ENCODE measurements at places on chromosomes 13 and 19.

GRCh38 chr19:8127311-8127710 lies 22.1 kb downstream of the FBN3 start:
- DNase-seq, result no peak

DNA sequence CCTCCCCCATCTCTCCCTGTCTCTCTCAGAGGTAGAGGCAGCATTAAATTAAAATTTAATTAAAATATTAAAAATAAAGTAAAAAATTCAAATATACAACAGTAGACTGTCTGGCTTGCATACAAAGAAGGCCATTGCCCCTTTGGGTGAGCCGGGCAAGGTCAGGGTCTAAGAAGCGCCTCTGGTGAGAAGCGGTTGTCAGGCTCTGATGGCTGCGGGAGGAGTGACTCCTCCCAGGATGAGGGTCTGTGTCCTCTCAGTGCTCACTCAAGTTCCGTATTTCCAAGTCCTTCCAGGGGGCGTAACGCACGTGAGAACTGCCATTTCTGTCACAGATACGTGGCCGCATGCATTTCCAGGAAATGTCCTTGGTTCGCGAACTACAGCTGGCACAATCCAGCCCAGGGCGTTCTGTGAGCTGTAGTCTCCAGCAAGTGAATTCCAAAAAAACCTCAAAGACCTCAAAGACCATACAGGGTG lies 737 bp upstream of the ZNF181 start:
- no peak for DNase-seq

DNA sequence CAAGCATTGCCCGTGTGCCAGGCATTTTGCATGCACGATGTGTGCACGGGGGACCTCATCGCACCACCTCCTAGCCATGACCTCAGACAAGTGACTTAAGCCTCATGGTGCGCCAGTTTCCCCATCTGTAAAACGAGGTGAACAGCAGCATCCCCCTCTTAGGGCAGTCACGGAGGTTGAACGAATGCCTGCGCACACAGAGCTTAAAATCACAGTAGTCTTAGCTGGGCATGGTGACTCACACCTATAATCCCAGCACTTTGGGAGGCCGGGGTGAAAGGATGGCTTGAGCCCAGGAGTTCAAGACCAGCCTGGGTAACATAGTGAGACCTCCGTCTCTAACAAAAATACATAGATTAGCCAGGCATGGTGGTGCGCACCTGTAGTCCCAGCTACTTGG lies 48.6 kb downstream of the PIN1 start:
- DNase-seq, result no peak

DNA sequence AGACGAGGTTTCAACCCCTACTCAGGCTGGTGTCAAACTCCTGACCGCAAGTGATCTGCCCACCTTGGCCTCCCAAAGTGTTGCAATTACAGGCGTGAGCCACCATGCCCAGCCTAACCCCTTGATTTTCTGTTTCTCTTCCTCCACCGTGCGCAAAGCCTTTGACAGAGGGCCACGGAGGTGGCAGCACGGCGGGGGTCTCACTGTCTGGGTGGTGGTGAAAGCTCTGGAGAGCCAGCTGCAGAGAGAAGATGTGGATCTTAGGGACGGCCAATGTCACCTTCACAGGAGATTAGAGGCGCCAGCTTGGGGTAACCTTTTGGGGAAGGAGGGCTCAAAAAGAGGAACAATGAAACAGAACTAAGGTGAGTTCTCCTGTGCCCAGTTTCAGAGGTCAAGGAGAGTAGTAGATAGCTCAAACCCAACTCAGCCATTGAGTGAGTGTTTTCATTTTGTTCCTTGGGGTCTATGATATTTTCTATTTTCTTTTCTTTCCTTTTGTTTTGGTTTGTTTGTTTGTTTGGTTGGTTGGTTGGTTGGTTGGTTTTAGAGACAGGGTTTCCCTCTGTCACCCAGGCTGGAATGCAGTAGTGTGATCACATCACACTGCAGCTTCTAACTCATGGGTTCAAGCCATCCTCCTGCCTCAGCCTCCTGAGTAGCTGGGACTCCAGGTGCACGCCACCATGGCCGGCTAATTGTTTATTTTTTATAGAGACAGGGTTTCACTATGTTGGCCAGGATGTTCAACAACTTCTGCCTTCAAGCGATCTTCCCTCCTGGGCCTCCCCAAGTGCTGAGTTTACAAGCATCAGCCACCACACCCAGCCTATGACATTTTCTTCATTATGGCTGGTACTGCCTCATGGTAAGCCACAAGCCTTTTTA lies 37.7 kb downstream of the GPR42 start:
- DNase-seq, result no peak

DNA sequence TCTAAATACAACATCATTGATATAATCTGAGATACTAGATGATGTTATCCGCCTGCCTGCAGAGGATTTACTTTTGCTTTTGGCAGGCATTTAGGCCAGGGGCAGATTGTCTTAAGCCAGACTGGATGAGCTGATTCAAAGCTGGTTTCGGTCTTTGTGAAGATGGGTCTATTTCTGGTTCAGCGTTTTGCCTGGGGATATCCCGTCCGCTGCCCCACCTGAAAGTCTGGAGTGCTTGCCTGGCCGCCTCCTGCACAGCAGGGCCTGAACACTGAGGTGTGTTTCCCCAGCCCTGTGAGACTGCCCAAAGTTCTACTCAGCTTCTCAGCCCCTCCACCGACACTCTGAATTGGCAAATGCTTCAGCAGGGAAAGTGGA lies 149.7 kb downstream of the KATNAL1 start:
- no peak for DNase-seq

GRCh38 chr19:13008926-13009787 lies 13.9 kb downstream of the NFIX start:
- DNase-seq, result no peak

GRCh38 chr13:36067746-36068381 lies 63.3 kb downstream of the DCLK1 start:
- no peak for DNase-seq

- DNase-seq, result no peak
These were observed 209.6 kb upstream of the SOX1 start for GRCh38 chr13:111857336-111857735.

DNA sequence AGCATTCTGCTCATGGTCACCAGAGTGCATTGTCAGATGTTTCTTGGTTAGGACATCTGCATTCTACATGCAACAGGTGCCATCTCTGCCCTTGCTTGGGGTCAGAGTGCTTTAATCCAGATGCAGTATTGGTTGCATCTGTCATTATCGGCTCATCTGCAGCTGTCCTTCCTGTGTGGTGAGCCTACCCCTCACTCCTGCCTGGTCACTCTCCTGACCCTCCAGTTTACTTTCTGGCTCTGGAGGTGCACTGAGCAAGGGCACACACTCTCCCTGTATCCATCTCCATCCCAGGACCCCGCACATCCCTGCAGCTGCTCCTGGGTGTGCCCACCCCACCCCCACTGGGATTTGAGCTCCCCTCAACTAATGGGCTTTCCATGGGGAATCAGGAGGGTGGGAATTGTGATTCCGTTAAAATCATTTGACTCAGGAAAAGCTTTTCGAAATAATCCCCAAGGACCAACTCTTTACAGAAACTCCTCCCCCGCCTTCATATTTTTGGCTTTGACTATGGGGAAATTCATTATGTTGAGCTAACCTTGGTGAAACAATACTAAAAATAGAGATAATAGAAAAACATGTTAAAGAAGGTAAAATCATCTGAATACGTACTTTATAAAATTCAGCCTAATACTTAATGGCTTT lies 70.2 kb downstream of the COL4A2 start:
- no peak for DNase-seq

- no peak for DNase-seq
These were observed 411.7 kb downstream of the IRS2 start for GRCh38 chr13:109374609-109375200.

DNA sequence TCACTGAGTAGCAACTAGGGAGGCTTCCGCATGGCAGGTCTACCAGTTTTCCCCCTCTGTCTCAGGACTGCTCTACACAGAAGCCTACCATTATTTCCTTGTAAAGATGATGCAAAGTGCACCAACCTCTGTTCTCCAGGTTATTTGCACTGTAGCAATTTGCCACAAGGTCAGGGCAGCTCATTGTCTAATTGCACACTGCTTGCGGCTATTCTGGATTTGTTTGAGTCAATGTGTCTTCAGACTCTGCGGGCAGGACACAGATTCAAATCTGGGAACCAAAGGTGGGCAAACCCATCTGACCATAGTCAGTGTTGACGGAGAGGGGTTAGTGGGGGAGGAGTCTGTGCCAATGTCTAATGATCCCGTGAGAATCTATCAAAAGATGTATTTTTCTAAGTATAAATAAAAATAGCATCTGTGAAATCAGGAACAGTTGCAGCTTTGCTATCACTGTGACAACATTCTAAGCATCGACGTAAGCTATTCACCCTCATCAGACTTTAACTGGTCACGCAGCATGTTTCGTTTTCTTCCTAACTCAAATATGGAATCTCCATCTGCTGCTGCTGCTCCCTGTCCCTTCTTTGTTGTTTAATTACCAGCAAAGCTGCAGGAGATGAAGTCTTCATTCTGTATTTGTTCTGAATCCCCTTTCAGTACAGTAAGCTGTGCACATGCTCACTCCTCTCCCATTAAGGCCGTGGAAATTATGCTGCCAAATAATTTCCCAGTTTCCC lies 26.4 kb downstream of the CYSLTR2 start:
- DNase-seq, result no peak

DNA sequence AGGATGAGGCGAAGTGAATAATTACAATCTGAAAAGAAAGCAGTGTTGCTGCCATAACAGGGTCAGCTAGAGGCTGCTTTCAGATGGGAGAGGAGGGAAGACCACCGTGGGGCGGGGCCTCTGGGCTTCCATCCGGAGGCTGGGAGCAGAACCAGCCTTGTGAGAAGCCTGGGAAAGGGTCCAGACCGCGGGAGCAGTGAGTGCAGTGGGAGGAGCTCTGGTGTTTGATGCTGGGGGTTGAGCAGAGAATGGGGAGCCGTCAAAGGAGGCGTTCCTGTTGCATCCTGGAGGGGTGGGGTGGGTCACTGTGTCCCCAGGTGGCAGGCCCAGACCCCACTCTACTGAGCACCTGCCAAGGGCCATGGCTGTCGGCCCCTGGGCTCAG lies 18.1 kb downstream of the NKPD1 start:
- no peak for DNase-seq

- no peak for DNase-seq
These were observed 15.8 kb downstream of the FUT6 start for GRCh38 chr19:5823579-5824281.

DNA sequence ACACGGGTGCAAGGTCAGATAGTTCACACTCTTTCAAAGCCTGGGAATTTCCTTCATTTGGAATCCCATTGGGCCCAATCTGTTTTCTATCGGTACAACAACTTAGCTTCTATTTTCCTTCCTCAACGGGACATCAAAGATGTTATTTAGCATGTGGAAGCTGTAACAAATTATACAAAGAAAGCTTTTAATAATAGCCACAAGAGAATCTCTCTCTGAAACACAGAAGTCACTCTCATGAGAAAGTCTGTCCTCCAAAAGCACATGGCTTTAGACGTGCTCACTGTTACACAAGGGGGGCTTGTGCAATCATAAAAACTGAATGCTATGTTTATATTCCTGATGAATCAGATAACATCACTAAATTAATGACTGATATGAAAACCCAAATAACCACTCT lies 28.9 kb upstream of the CYSLTR2 start:
- DNase-seq, result no peak

DNA sequence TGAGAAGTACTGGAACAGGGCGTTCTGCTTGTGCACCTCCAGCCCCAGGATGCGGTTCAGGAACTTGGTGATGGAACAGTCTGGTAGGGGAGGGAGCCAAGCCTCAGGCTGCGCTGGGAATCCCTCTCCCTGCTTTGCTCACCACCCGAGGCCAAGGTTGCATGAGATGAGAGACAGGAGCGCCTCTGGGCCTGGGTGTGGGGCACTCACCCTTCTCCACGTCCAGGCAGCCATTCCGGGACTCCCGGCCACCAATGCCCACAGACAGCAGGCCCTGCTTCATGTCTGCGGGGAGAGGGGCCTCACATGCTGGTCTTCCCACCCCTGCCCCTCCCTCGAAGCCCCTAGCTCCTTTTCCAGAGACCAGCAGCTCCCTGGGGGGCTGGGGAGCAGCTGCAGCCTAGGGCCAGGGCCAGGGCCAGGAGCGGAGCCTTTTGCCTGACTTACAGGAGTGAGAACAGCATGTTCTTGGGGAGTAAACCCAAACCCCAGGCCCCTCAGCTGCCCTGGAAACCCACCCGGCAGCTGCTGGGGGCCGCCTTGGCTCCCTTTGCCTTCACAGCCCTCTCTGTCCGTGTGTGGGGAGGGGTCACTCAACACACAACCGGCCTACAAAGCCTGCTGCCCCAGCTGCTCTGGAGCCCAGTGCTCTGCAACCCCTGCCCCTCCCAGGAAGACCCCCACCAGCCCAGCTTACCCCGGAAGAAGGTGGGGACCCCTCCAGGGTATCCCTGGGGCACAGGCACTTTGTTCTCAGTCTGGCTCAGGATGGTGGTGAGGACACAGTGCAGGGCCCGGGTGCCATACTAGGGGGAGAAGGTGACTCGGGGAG lies 7.2 kb downstream of the GPX4 start:
- no peak for DNase-seq

GRCh38 chr13:112806739-112807652 lies 117.2 kb downstream of the ATP11A start:
- DNase-seq, result no peak

GRCh38 chr19:12133069-12133468 lies 7.1 kb downstream of the ZNF20 start:
- no peak for DNase-seq

DNA sequence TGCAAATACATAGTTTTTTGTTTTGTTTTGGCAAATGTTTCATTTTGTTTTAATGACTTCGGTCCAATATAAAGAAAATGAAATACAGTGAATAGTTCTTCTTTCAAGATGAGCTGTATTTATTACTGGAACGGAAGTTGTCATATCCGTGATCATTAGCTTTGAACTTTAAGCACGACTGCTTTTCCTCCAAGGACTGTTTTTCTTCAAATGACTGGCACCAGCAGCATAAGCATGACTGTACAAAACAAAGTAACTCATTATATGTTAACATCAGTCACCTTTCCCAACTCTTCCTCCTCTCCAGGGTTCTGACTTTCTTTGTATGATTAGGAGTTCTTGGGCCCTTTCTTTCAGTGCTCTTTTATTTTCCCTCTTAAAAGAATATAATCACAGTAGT lies 20.5 kb downstream of the EDNRB start:
- no peak for DNase-seq

Measured in C1 segment of cervical spinal cord (tissue), 14 donors.